ENCODE measurements at places on chromosomes 6 and 20. TPM values are rescaled to one million over a fixed set of nuclear protein-coding genes. Genes with fewer than 3 reads are reported as not detected.

DNA sequence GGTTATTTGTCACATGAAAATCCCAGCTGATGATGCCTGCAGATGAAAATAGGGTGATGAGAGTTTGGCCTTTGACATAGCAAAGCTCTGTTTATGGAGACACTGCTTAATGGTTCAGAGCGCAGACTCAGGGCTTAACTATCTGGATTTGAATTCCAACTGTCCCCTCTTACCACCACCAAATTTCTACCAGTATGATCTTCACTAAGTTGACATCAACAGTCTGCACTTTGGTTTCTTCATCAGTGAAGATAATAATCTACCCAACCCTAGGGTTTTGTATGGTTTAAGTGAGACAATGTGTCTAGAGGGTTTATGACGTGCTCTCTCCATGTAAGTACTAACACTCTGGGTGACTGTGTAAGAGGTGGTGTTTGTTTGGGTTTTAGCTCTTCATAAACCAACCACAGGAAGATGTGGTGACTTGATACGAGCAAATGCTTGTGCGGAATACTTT, 151.4 kb upstream of the TNFAIP3 start:
- DNase-seq, result no peak

DNA sequence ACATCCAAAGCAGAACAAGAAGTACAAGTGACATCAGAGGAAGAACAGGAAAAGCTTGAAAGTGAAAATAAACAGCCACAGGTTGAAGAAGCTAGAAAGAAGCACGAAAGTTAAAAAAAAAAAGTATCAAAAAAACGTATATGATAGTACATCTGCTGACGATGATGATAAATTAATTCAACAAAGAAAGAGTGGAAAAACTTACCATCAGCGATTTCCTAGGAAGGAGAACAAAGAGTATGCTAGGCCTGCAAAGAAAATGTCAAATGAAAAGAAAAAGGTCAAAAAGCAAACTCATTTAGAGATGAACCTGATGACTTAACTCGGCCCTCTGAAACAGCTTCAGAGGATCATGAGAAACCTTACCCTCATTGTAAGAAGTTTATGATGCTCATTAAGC, 3.7 kb downstream of the SAYSD1 start:
- no peak for DNase-seq

GRCh38 chr20:61191096-61191495, 61.0 kb upstream of the CDH4 start:
- DNase-seq, result no peak

DNA sequence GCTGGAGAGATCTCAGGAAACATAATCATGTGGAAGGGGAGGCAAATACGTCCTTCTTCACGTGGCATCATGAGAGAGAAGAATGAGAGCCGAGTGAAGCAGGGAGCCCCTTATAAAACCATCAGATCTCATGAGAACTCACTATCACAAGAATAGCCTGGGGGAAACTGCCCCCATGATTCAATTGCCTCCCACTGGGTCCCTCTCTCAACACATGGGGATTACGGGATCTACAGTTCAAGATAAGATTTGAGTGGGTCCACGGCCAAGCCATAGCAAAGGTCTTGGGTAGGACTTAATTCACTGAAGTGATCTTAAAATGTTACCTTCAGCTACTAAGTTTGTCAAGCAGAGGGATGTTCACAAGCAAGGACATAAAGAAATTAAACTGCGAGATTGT, 162.2 kb downstream of the ADGRG6 start:
- DNase-seq, result no peak

DNA sequence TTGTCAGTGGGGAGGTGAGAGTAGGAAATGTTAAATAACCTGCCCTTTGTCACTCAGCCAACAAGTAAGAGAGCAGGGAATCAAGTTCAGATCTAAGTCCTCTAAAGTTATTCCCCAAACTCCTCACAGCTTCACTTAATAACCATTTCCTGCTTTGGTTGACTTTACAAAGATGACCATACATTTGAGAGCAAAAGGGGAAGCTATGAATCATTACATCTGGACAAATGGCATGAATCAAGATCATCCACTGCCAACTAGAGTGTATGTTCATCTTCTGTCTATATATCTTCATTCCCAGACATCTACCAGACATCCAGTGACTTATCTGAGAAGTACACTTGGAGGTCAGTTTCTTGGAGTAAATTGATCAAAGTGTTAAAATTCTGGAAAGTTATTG, 15.1 kb upstream of the HIVEP2 start:
- peak; percentile 61 for DNase-seq

GRCh38 chr6:107621229-107621937, 131.5 kb downstream of the SOBP start:
- DNase-seq, result no peak

DNA sequence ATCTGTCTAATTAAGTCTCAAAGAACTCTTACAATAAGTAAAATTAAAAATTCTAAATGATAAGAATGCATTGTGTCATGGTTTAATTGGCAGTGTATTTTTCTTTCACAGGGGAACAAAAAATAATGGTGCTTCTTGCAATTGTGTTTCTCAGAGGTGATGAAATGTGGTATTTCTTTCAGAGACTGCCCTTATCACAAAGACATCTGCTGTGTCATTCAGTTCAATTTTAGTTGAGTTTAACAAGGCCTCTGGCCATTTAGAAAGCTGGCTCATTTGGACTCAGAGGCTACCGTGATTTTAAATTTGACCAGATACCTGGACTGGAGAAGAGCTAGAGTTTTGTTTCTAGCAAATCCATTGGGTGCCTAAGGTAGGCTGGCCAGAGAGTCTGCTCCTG, 23.6 kb upstream of the ZNF831 start:
- DNase-seq, result no peak

DNA sequence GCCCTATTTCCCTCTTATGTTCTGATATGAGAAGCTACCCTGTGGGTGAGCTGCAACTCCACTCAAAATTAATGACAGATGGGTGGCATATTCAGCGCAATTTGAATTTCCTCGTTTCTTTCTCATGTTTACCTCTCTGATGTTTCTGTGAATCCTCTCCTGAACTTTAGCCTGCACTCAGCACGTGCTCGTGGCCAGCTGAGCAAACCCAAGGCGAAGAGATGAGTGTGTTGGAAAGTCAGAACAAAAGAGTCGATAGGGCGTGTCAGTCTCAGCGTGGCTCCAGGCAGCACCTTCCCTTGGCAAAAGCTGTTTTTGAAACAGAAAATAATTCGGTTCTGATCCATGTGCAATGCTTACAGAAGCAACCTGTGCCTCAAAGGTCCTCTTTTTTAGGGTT, 226.1 kb upstream of the GMDS start:
- DNase-seq, result no peak

GRCh38 chr6:159929819-159930218, 39.0 kb downstream of the MAS1 start:
- no peak for DNase-seq

C6orf58 gene
- not detected for total RNA-seq

IMPG1 gene
- total RNA-seq, result not detected

NHSL1 gene
- total RNA-seq, result 28.7 TPM

HDGFL1 gene
- not detected for total RNA-seq

CTCFL gene
- not detected for total RNA-seq
